ENCODE measurements at places on chromosomes 16 and 17.

DNA sequence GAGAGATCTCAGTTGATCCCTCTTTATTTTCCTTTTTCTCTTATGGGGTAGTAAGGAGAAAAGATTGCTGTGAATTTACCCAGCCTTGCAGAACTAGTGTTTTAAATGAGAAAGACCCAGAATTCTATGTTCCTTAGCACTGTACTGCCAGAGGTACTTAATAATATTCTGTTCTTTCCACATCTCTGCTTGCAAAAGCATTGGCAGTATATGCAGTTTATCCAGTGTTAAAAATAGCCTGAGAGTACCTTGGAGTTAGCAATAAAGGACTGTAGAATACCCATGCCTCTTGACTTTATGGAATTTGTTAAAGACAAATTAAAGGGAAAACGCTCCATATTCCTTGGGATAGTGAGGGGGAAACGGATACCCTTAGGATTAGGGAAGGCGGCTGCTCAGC is 11.9 kb downstream of the SLC7A6 start:
- DNase-seq, result no peak

- DNase-seq, result peak; percentile 85
Observed at GRCh38 chr16:68756239-68756915, 19.3 kb downstream of the CDH1 start.

DNA sequence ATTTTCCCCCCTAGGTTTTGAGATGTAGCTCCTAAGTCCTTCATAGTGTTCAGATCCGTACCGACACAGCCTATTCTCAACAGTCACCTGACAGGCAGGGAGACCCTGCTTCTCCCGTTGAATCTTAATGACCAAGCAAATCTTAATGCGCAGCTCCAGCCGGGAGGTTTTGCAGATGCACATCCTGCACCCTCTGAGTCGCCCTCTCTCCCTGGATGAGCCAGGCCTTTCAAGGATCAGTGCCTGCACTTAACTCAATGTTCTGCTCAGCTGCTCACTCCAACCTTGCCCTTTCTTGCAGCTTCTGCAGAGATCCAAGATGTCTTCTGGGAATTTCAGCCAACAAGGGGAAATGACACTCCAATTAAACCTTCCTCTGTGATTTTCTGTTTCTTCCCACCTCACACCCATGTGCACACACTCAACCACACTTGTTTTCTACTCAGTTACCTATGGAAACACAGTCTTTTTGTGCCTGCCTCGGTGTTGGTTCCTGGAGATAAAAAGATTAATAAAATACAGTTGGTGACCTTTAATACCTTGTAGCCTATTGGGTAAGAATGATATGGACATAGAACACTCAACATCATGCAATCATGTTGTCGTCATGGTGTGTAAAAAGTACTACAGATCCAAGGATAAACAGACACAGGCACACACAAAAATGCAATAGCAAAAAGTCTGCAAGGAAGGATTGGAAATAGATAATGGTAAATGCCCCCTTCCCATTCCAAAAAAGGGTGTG is 76.9 kb upstream of the DYNLRB2 start:
- DNase-seq, result no peak

- DNase-seq, result no peak
Observed at GRCh38 chr16:70664325-70665112, 18.2 kb downstream of the IL34 start.

DNA sequence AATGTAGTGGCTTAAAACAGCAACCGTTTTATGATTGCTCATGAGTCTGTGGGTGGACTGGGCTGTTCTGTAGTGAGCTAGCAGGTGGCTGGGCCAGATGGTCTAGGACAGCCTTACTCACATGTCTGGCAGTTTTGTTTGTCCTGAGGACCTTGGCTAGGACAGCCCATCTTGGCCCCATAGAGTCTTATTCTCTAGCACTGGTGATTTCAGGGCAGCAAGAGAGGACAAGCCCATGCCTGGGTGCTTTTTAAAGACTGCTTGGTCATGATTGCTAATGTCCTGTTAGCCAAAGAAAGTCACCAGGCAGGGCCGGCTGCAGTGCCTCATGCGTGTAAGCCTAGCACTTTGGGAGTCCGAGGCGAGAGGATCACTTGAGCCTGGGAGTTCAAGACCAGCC is 139.8 kb downstream of the KATNIP start:
- no peak for DNase-seq

GRCh38 chr17:44280392-44280937 is 12.5 kb upstream of the SLC4A1 start:
- no peak for DNase-seq

DNA sequence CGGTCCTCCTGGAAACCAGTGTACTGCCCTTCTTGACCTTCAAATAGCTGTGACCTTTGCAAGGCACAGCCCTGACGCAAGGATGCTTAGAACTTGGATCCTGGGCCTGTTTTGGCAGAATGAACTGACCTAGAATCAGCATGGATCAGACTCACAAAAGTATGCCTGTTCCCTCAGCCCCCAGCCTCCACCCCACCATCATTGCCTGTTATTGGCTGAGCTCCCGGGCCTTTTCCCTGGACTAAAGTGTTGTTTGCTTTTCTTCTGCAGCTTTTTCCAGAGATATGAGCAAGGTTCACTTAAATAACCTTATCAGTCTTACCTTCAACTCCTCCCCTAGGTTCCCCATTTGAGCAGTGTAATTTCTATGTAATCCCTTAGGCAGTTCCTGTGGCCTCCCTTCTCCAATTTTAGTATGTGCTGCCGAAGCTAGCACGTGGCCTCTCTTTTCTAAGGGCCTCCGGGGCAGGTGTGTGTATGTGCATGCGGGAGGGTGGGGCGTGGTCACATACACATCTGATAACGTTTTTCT is 347.4 kb downstream of the MAF start:
- DNase-seq, result no peak

DNA sequence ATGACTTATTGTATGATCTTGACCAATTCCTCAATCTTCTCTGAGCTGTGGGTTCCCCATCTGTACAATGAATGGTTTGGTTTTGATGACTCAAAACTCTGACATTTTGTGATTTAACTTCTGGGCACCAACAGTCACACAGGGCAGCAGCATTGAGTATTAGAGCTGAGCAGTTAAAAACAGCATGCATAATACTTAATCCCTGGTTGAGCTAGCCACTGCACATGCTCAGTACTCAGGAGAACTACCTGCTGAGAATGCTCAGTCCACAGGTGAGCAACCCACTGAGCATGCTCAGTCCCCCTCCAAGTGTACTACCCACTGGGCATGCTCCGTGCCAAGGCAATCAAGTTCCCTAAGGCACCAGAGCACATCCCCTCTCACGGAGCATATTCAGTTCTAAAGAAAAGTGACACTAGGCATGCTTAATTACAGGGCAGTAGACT is 68.7 kb downstream of the AIPL1 start:
- DNase-seq, result no peak

- no peak for DNase-seq
Observed at GRCh38 chr17:46851029-46851741, at the start of gene WNT9B. Gene WNT9B, plus strand, starts transcription at chr17:46851583. Its CDS starts 56 bp downstream, at chr17:46851639.

GRCh38 chr16:87538594-87538993 is 45.8 kb upstream of the ZCCHC14 start:
- no peak for DNase-seq

GRCh38 chr17:77852731-77853130 is 105.8 kb upstream of the TNRC6C start:
- DNase-seq, result no peak

- DNase-seq, result no peak
Observed at GRCh38 chr17:33562792-33563191, 269.7 kb upstream of the ASIC2 start.

GRCh38 chr16:57564571-57565270 is 22.3 kb downstream of the ADGRG5 start:
- no peak for DNase-seq

DNA sequence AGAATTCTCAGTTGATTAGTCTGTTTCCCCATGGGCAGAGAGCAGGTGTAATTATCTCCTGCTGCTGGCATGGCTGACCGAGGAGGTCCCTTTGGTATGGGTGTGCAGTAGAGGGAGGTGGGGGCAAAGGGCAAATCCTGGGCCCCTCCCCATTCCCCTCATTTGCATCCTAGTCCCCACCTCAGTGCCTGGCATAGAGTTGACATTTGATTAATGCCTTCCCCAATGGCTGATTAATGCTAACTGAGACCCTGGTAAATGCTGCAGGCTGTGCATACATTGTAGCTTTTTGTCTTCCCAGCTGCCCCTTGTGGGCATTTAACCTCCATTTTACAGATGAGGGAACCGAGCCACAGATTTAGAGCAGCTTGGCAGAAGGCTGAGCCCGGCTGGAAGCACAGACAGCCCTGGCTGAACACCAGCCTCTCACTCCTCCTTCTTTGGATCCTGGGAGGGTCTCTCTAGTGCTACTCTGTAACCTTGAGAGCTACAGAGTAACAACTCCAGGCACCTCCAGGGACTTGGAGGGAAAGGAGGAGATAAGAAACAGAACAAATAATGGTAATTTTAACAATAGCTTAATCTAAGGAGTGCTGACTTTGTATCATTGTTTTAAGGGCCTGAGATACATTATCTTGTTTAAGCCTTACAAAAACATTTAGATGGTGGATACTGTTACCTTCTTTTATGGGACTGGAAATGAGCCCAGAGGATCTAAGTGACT is 5.1 kb downstream of the PLCG2 start:
- no peak for DNase-seq

DNA sequence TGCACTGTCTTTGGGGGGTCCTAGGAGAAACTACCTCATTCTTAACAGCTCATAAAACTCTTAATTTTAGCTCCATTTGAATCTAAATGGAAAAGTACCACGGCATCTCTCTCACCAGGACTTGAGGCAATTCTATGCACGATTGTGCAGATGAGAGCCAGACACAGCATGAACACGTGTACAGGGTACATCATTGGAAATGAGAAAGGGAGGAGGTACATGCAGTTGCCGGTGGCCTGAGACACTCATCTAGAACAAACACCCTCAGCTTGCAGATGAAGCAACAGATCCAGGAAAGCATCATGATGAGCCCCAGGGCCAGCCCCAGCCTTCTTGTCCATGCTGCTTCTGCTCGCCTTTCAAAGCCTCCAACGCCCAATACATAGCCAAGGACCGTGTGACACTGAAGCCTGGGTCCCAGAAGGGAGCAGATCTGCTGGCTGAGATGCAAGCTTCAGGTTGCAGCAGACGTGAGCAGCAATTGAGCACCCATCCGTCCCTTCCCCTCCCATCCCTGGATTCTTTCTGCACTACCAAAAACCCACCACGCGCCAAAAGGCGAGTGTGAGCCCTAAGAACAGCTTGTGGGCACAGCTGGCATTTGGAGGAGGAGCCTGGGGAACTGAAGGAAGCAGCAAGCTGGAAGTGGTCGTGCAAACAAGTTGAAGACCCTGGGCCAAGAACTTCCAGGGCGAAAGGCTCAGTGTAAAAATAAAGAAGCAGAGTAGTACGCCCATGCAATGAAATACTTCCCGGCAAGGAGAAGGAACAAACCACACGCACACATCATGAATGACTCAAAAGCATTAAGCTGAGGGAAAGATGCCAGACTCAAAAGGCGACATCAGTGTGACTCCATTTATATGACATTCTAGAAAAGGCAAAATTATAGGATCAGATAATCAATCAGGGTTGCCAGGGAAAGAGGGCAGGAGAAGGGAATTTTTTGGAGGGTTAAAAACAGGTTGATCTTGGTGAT is 7.3 kb upstream of the RCVRN start:
- no peak for DNase-seq

DNA sequence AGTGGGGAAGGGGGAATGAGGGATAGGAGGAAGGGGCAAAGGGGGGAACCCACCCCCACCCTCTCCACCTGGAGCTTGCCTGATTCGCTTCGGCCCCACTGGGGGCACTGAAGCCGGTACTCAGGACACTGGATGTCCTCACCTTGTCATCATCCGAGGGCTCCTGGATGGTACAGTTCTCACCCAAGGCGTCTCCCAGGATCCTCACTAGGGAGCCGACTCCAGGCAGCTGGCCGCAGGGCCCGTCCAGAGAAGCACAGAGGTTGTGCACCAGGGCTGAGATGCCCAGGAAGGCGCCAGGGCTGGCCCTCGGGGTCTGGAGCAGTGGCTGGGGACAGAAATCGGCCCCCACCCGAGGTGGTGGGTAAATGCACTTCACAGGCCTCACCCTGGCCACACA is 92.3 kb downstream of the LITAF start:
- no peak for DNase-seq

GRCh38 chr16:67163164-67163998 is 1.2 kb upstream of the HSF4 start:
- DNase-seq, result no peak

DNA sequence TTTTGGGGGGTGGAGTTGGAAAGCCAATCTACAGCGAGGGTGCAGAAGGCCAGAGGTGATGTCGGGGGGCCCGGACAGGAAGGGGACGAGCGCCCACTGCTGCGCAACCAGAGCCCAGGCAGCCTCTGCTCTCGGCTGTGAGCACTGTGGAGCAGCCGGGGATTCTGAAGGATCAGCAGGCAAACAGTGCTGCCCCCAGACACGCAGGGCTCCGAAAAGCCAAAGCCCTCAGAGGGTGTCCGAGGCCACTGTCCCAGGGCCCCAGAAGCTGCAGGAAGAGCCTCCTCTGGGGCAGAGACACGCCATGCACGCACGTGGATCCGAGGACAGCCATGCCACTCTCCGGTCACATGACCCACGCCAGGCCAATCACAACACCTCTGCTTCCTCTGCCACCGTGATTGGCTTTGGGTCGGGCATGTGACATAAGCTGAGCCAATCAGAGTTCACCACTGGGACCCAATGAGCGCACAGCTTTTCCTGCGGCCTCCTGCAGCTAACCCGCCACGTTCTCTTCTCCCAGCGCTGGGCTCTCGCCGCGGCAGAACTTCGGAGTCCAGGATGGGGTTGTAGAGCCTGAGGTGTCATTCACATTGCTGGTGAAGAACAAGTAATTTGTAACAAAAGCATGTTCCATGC is 40.7 kb downstream of the ACTG1 start:
- DNase-seq, result peak; percentile 4

GRCh38 chr16:84514295-84514873 is 9.9 kb upstream of the MEAK7 start:
- DNase-seq, result no peak

GRCh38 chr17:39573447-39574298 is 34.0 kb downstream of the NEUROD2 start:
- DNase-seq, result peak; percentile 29

DNA sequence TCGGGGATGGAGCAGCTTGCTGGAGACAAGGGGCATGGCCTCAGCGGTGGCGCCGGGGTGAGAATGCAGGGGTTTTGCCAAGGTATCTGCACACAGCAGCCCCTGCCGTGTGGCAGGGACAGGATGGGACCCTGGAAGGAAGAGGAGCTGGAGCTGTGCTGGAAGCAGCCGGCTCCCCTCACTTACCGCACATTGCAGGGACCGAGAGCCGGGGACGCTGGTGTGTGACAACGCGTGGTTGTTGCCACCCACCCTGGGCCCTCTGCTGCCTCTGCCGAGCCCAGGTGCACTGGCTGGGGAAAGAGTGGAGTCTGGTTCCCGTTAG is 3.0 kb downstream of the NUBP2 start:
- DNase-seq, result no peak

- DNase-seq, result no peak
Observed at GRCh38 chr17:74296548-74296936, 22.5 kb downstream of the DNAI2 start.

Data from NCI-H2029 treated with DMSO at 0.1 percent for 48 hours (cell line).